ENCODE measurements at places on chromosomes 11 and 22.

DNA sequence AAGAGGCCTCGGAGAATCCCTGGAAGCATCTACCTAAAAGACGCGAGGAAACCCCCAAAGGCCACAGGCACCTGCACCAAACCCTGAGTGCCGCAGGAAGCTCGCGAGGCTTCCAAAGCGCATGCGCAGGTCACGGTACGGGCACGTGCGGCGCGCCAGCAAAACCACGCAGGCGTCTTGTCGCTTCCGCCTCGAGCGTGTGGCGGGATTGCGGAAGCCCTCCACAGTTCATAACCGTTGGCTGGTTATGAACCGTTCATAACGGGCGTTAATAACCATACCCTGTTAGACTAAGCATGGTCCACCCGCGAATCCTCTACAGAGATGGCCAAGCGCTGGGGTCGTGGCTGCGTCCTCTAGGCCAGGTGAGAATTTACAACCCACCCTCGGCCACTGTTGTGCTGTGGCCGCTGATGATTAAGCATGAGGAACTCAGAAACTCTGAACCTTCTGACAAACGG lies 46.4 kb downstream of the MORC2 start:
- DNase-seq: no peak

GRCh38 chr22:41398921-41399320 lies 17.2 kb downstream of the TEF start:
- DNase-seq: no peak

- peak; percentile 18 for DNase-seq
These were observed 305.8 kb upstream of the NCAM1 start for GRCh38 chr11:112655371-112655770.

- DNase-seq: peak; percentile 26
These were observed 19.1 kb upstream of the MYRF start for GRCh38 chr11:61733120-61733978.

DNA sequence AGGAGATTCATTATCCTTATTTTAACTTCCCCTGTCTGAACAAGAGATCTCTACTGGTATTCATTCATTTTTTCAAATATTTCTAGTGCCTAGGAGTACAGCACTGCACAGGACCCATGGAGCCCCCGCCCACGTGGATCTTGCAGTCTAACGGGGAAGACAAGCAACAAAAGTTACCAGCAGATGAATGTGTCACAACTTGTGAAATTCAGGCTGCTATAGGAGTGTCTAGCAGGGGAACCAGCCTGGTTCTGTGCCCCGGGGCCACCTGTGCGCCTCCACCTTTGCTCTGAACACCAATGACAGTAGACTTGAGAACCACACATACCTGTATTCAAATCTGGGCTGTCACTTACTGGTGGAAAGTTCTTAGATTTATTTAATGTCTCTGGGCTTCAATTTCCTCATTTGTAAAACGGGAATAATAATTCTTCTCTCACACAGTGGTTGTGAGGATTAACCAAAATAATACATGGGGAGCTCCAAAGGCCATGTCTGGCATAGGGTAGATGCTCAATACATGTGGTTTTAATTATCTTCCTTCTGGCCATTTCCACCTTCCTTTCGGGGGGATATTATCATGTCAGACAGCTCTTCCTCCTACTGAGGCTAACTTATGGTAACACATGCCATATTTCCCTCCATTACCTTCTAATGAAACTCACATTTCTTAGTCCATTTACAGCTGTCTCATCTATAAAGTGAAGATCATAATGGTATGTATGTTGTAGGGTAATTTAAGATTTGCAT lies 17.8 kb downstream of the POU2AF1 start:
- DNase-seq: no peak

DNA sequence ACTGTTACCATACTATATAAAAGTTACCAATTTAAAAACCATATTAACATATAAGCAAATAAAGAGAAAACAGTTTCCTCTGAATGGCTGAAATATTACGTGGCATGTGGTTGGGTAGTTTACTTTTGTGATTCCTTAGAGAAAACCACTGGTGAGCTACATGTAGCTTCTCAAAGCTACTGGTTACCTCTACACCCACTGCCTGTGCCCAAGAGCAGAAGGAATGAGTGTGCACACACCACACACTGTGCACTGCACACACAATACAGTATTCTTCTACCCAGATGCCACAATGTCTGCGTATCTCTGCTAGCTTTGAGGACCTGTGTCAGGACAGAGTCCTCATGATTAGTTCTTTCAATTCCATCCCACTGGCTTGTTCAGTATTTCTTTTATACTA lies 25.5 kb upstream of the YPEL1 start:
- DNase-seq: no peak

- DNase-seq: no peak
These were observed 117.3 kb upstream of the FAT3 start for GRCh38 chr11:92107331-92107730.

DNA sequence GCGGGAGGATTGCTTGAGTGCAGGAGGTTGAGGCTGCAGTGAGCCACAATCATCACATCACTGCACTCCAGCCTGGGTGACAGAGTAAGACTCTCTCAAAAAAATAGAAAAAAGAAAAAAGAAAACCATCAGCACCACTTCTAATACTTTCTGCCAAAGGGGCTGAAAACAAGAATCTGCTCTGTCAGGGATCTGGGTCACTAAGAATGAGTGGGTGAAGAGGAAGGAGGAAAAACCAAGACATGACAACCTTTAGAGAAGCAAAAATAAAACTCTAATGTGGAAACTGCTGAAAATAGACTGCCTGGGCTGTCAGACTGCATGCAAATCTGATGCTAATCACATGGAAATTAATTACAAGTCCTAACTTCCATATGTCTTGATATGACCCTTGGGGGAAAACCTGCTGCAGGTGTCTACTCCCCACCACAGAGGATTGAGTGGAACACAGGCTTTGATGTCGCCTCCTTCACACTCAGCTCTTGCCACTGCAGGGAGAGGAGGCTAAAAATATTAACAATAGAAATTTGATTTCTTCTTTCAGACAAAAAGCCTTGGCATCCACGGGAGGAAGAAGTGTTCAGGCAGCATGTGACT lies 62.5 kb upstream of the CRTAM start:
- DNase-seq: no peak
